ENCODE measurements at places on chromosomes 11 and 22.

- DNase-seq = no peak
These were observed 46.1 kb downstream of the CDKN1C start for GRCh38 chr11:2839395-2839943.

- no peak for DNase-seq
These were observed 31.1 kb downstream of the OR6Q1 start for GRCh38 chr11:58061813-58062212.

GRCh38 chr22:49838771-49839717, 11.4 kb upstream of the BRD1 start:
- peak; percentile 52 for DNase-seq

- DNase-seq = no peak
These were observed 143.2 kb downstream of the ARHGAP42 start for GRCh38 chr11:100830274-100830673.

- no peak for DNase-seq
These were observed 200.2 kb downstream of the PGR start for GRCh38 chr11:100929377-100929776.

All from activated CD8-positive, alpha-beta memory T cell treated with anti-CD3 and anti-CD28 coated beads for 48 hours (primary cell).